ENCODE measurements at places on chromosomes 4 and X. TPM values are rescaled to one million over a fixed set of nuclear protein-coding genes. Genes with fewer than 3 reads are reported as not detected.

ASB11 gene
- not detected for total RNA-seq

FGFBP1 gene
- total RNA-seq, result not detected

ZXDA gene
- 3.4 TPM for total RNA-seq

GDPD2 gene
- total RNA-seq, result not detected

TRPC5OS gene
- total RNA-seq, result not detected

PPARGC1A gene
- under 0.01 TPM for total RNA-seq

DCLK2 gene
- total RNA-seq, result 11.3 TPM

ADH1A gene
- total RNA-seq, result not detected

TRIM75 gene
- not detected for total RNA-seq

SORBS2 gene
- total RNA-seq, result under 0.01 TPM

RFC1 gene
- 49.3 TPM for total RNA-seq
